SW 1271 (cell line): ENCODE measurements at places on chromosomes 5 and 9.

DNA sequence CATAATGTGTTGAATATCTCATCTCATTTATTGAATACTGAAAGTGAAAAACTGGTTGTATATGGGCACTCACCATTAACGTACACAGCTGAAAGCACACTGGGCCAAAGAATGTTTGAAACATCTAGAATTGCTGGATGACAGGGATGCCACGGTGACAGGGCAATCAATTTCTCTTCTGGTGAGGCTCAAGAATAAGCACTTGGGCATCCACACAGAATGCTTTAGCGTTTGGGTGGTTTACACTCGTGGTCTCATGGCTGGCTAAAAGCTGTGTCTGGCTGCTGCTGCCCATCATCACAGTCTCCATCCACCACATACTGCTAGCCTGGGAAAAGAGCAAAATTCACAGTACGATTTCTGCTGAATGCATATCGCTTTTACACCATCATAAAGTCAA is 30.7 kb upstream of the IL31RA start:
- DNase-seq = no peak

DNA sequence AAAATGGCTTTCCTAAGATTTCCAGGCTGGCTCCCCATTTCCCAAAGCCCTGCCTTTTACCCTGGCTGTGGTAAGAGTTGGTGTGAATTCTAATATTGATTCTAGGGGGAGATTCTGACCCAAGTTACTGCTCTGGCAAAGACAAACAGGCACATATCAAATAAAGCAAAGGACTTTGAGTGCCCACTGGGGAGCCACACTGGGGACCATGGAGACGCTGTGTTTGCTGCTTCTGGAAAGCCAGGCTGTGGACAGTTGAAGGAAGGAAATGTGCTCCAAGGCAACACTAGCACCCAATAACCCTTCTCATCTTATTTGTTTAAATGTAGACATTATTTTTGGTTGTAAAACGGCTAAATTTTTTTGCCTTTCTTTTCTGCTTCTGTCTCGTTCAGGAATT is 78.7 kb downstream of the SNCAIP start:
- no peak for DNase-seq

- DNase-seq = no peak
Measured at GRCh38 chr5:54491326-54491725, 26.2 kb upstream of the SNX18 start.

DNA sequence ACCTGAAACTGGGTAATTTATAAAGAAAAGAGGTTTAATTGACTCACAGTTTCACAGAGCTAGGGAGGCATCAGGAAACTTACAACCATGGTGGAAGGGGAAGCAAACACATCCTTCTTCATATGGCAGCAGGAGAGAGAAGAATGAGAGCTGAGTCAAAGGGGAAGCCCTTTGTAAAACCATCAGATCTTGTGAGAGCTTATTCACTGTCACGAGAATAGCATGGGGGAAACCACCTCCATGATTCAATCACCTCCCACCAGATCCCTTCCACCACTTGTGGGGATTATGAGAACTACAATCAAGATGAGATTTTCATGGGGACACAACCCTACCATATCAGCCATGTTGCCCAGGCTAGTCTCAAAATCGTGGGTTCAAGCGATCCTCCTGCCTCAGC is 143.4 kb downstream of the FGF18 start:
- DNase-seq = no peak

- DNase-seq = no peak
Measured at GRCh38 chr9:134939080-134939733, 21.5 kb upstream of the FCN1 start.

- no peak for DNase-seq
Measured at GRCh38 chr9:10230512-10230911, 382.3 kb downstream of the PTPRD start.

- no peak for DNase-seq
Measured at GRCh38 chr5:18024542-18024941, 390.3 kb downstream of the TAF11L14 start.

GRCh38 chr5:96079075-96079474 is 117.4 kb upstream of the ELL2 start:
- DNase-seq = peak; percentile 87

DNA sequence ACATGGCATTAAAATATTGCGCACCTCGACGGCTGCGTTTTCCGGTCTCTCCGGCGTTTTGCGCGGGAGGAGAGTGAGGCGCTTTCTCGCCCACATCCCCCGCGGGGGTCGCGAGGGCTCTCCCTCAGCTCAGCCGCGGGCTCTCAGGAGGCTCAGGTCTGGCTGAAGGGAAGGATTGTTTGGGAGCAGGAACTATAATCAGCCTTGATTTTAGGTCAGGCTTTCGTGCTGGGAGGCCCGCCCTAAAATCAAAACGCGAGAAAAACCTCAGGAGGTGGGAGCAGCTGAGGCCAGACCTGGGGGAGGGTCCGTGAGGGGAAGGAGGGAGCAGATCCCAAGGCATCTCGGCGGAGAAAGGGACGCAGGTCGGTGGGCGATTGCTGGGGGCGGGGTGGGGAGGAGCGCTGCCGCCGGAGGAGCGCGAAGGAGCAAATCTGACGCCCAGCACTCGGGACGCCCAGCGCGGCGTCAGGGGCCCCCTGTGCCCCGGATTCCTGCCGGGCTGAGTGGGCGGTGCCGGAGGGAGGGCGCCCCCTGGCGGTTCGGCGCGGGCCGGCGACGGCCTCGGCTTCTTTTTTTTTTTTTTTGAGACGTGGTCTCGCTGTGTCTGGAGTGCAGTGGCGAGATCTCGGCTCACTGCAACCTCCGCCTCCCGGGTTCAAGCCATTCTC is 18.7 kb upstream of the RNF130 start:
- DNase-seq = peak; percentile 70

GRCh38 chr9:132647355-132647754 is 22.4 kb downstream of the DDX31 start:
- DNase-seq = no peak

GRCh38 chr5:180046656-180047055 is 24.9 kb downstream of the RNF130 start:
- no peak for DNase-seq

DNA sequence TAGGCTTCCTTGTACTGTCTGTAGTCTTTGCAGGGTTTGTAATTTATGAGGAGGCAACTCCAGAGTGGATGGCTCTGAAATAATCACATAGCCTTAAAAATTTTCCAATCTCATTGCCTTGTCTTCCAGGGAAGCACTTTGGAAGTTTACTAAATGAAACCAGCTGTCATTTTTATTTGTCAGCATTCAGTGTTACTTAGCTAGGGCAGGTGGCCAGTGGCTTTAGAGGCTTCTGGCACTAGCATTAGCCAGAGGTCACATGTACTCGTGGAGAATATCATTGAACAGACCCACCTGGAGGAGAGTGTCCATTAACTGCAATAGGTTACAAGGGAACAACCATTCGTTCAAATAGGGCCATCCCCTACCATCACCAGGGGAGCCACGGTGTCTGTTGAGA is 160.3 kb upstream of the SLC28A3 start:
- no peak for DNase-seq
